Activated T-cell treated with anti-CD3 and anti-CD28 coated beads for 4 hours (primary cell): ENCODE measurements at places on chromosomes 1 and 21.
A peak's percentile ranks its signal among the peaks of the same experiment; 100 is the strongest.

- no peak for DNase-seq
Observed at GRCh38 chr1:119713749-119714456, 2.2 kb downstream of the PHGDH start.

DNA sequence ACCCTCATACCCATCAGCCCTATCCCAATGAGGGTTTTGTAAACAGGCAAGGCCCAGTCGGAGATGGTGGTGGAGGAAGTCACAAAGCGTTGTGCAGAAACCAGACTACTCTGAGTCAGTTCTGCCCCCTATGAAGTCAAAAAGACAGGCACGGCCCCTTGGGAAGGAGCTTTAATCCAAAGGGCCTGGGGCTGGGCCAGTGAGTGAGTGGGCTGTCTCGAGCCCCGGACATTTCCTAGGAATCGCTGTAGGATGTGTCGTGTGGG lies 442 bp upstream of the AHCYL1 start:
- no peak for DNase-seq

- DNase-seq = no peak
Observed at GRCh38 chr1:6410248-6410893, 9.3 kb downstream of the HES2 start.

GRCh38 chr1:5991381-5992025 lies 722 bp downstream of the NPHP4 start:
- DNase-seq = peak; percentile 24

DNA sequence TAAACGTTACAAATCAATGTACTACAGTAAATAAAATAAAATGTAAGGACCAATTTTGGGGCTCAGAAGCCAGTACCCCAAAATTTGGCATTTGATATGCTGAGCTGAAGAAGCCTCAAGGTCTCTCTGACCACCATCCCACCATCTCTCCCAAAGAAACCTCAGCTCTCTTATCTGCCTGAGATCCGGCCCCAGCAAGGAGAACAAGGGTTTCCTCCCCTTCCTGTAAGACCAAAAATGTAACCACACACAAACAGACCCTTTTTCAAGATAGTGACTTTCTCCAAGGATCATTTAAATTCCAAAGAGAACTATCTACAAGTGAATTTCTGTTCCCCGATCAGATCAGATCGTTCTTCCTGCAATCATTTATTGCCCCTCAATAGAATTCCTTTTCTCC lies 68.1 kb upstream of the SLC45A1 start:
- DNase-seq = no peak
